Stimulated activated CD8-positive, alpha-beta memory T cell treated with anti-CD3 and anti-CD28 coated beads, Interleukin-4, amount 100 ng/mL, for 1 hour (primary cell): ENCODE measurements at places on chromosomes 2 and 18.

DNA sequence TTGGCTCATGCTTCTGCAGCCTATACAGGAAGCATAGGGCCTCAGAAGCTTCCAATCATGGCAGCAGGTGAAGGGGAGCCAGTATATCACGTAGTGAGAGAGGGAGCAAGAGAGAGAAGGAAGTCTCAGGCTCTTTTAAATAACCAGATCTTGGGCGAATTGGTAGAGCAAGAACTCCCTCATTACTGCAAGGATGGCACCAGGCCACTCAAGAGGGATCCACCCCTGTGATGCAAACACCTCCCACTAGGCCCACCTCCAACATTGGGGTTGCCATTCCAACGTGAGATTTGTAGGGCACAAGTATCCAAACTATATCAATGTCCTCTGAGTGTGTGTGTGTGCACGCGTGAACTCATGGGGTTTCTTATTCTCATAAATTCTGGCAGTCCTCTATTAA, 37.6 kb upstream of the RMP24 start:
- no peak for DNase-seq

GRCh38 chr2:20618886-20619521, 31.9 kb downstream of the HS1BP3 start:
- DNase-seq = no peak

DNA sequence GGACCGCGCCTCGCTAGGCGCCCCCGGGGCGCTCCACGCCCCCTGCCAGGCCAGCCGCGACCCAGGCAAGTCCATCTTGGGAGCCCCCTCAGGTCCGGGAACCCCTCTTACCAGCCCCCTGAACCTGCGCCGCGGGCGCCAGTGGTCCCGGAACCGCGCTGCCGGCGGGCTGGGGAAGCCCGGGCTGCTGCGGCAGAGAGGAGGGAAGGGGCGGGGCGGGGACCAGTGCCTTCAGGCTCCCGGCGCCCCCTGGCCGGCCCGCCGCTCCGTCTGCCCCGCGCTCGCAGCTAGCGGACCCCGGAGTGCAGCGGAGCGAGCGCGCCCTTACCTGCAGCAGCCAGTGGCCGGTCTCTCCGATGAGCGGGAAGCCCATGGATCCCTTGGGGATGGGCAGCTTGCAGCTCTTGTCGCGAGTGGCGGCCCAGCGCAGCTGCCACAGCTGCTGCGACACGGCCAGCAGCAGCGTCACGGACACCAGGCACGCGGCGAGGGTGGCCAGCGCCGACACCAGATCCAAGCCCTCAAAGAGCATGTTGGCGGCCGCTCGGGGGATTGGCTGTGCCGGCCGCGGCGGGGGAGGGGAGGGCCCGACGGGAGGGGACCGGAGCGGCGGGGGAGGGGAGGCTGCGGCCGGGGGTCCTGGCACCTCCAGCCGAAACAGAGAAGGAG, at the start of gene CYP26B1:
Gene CYP26B1 (minus strand): TSS at position 560 of the 669 bp plus-strand sequence. CDS start 28 bp downstream, at position 532.
- no peak for DNase-seq

GRCh38 chr2:241582328-241582727, 23.8 kb downstream of the BOK start:
- no peak for DNase-seq

DNA sequence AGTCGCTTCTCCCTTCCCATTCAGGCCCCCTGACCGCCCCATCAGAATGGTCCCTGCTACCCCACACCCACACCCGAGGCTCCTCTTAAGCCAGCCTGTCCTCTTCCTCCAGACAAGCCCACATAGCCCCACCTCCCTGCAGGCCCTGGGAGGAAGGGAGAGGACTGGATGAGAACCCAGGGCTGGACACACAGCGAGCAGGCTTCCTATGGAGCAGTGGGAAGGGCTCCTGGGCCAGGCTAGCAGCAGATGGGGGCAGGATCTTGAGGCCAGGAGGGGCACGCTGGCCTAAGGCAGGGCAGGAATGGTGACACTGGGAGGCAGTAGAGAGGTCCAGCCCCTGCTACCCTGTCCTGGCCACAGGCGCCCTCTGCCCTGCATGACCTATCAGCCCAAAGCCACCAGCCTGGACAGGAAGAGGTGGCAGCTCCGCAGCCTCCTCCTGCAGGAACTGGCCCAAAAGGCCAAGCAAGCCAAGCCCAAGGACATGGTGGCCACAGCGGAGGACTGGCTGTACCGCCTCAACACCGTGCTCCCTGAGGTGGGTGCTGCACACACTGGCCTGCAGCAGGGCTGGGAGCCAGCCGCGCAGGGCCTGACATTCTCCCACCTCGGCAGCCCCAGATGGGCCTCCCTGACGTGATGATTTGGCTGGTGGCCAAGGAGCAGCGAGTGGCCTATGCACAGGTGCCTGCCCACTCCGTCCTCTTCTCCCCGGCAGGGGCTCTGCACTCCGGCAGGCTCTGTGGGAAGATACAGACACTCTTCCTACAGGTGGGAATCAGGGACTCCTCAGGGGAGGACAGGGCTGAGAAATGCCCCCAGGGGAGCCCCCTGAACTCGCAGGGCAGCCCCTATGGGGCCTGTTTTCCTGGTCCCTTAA, 43.3 kb downstream of the FER1L5 start:
- no peak for DNase-seq

GRCh38 chr2:237092920-237093781, 7.5 kb downstream of the COPS8 start:
- no peak for DNase-seq

- no peak for DNase-seq
Observed at GRCh38 chr18:79906706-79907105, 44.7 kb downstream of the SLC66A2 start.

- DNase-seq = no peak
Observed at GRCh38 chr18:54904581-54904980, 54.7 kb downstream of the CCDC68 start.

GRCh38 chr18:52937840-52938239, 597.8 kb downstream of the DCC start:
- no peak for DNase-seq

GRCh38 chr2:100577777-100578176, 15.0 kb downstream of the PDCL3 start:
- DNase-seq = no peak

- no peak for DNase-seq
Observed at GRCh38 chr2:201128933-201129505, 13.1 kb downstream of the CFLAR start.

GRCh38 chr2:206886696-206887095, 52.6 kb upstream of the CPO start:
- no peak for DNase-seq

- DNase-seq = no peak
Observed at GRCh38 chr2:26993768-26994167, 23.3 kb downstream of the MAPRE3 start.

GRCh38 chr2:173666171-173666888, 298.8 kb downstream of the SP3 start:
- no peak for DNase-seq

- DNase-seq = no peak
Observed at GRCh38 chr2:10778724-10779115, 33.9 kb downstream of the PDIA6 start.

DNA sequence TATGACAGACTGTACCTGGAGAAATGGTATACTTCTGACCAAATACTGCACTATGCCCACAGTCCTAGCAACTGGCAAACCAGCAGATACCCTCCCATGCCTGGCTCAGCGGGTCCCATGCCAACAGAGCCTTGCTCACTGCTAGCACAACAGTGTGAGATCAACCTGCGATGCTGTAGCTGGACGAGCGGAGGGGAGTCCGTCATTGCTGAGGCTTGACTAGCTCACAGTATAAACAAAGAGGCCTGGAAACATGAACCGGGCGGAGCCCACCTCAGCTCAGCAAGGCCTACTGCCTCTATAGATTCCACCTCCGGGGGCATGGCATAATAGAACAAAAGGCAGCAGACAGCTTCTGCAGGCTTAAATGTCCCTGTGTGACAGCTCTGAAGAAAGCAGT, 93.2 kb upstream of the CAB39 start:
- no peak for DNase-seq

GRCh38 chr2:80288576-80288975, 16.0 kb downstream of the LRRTM1 start:
- no peak for DNase-seq

- no peak for DNase-seq
Observed at GRCh38 chr2:45020439-45020838, 11.2 kb upstream of the SIX2 start.

- DNase-seq = no peak
Observed at GRCh38 chr18:3713166-3713565, 263.2 kb downstream of the TGIF1 start.

GRCh38 chr18:2960983-2961696, 51.8 kb downstream of the LPIN2 start:
- DNase-seq = no peak

- no peak for DNase-seq
Observed at GRCh38 chr2:19786408-19787058, 115.2 kb downstream of the TTC32 start.

- DNase-seq = no peak
Observed at GRCh38 chr2:197238043-197238365, 72.6 kb downstream of the ANKRD44 start.

GRCh38 chr2:111684611-111685010, 199.4 kb downstream of the ANAPC1 start:
- DNase-seq = no peak

- DNase-seq = no peak
Observed at GRCh38 chr2:190656301-190656700, 7.4 kb downstream of the NAB1 start.

DNA sequence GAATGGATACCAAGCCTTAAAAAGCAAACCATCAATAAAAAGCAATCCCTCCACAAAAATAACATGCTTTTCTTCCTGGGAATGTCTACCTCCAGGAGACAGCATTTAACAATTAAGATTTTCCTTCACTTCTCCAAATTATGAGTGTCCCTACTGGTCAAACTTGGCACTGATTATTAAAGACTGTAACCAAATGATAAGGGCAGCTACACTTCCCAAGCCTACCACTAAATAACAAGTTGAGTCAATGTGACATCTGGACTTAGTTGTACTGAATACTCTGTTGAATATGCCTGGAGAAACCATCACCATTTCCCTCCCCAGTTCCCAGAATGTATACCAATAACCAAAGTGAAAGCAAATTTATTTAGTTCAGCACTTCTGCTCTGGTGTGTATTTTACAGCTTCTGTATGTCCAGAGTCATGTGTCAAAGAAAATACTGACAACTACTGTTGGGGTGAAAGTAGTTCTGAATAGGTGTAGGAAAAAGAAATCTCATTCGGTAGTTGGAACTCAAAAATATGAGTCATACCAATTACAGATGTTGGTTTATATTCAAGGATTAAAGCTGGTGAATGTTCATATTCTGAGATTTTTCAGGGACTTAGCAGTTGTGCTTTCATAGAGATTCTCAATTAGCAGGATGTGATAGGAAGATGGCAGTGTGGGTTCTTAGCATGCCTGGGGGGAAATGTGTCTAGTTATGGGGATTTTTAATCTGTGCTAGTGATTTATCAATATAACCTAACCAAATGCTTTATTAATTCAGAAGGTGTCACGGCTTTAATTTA, 1291.6 kb upstream of the GYPC start:
- no peak for DNase-seq

DNA sequence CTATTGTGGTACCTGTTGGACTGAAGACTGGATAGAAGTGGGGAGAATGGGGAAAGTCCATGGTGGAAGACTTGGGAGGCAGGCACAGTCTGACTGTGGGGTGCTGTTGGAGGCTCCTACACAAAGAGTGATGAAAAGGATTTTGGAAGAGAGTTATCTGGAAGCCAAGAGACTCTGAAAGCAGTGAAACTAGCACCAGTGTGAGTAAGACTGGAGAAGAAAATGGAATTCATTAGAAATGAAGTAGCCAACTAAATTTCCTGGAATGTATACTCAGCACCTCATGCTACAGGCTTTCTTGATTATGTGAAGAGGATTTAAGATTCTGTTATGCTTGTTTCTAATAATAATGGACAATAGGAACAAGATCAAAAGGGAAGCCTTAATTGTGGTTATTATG, 27.7 kb downstream of the ELP2 start:
- DNase-seq = no peak

GRCh38 chr2:181823405-181823804, 68.1 kb upstream of the ITPRID2 start:
- DNase-seq = no peak

- DNase-seq = no peak
Observed at GRCh38 chr2:57920342-57920939, 126.2 kb upstream of the VRK2 start.

DNA sequence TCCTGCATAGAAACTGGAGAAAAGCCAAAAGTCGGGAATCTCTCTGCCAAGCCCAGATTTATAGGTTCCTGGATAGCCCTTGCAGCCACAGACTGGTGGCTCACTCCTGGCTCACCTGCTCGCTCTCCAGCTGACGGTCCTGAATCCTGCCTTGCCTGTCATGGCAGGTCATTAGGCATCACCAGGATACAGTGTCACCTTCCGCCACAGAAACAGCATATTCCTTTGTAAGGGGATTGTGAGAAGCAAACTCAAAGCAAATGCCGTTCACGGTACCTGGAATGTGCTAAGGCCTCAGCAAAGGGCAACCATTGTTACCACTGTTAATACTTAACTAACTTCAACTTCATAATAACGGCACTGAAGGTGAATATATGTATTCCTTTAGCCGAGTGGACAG, 57.1 kb upstream of the GPR45 start:
- no peak for DNase-seq

- DNase-seq = no peak
Observed at GRCh38 chr18:56124186-56124585, 514.2 kb downstream of the TXNL1 start.

GRCh38 chr18:45197526-45197970, 417.7 kb upstream of the SLC14A2 start:
- no peak for DNase-seq

- DNase-seq = no peak
Observed at GRCh38 chr2:32135409-32135808, 30.3 kb upstream of the SLC30A6 start.

DNA sequence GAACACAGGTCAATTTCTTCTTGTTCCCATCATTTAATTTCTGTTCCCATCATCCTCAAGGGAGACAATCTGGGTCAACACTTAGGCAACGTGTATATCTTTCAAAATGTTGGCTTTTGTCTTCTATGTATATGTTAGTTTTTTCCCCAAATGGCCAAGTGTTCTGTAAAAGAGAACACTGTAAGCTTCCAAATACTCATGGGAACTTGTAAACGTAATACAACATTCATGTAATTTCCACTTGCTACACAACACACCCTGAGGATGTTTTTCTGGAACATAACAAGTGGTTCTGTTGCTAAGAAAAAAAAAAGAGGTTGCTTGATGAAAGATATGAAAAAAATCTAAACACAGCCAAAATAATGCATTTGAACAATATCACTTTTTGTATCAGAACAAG, 149.1 kb downstream of the ATAD2B start:
- DNase-seq = no peak

DNA sequence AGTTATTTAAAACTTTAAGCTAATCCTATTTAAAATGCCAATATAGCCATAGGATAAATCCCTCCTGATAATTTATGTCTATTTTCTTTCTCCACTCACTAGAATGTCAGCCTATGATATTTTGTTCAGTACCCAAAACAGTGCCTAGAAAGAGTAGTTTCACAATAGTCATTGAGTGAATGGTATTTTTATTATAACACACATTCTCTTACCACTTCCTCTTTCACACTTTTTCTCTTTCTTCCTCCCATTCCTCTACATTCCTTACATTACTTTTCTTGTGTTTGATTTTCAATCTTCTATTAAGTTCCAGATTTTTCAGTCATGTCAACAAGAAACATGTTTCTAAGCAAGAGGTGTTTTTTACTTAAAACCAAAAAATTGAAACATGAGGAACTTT, 327.6 kb upstream of the UBE2E3 start:
- no peak for DNase-seq

- DNase-seq = no peak
Observed at GRCh38 chr18:23827681-23828080, 138.4 kb downstream of the LAMA3 start.

GRCh38 chr2:130986890-130987493, 106.3 kb downstream of the FAM168B start:
- DNase-seq = no peak
